Right hindlimb (tissue), 1 donor: ENCODE measurements at places on chromosomes 1 and 21.

GRCh38 chr21:26888931-26889330, 43.7 kb upstream of the ADAMTS1 start:
- no peak for DNase-seq

GRCh38 chr1:225602590-225603206, 50.2 kb downstream of the ENAH start:
- no peak for DNase-seq

DNA sequence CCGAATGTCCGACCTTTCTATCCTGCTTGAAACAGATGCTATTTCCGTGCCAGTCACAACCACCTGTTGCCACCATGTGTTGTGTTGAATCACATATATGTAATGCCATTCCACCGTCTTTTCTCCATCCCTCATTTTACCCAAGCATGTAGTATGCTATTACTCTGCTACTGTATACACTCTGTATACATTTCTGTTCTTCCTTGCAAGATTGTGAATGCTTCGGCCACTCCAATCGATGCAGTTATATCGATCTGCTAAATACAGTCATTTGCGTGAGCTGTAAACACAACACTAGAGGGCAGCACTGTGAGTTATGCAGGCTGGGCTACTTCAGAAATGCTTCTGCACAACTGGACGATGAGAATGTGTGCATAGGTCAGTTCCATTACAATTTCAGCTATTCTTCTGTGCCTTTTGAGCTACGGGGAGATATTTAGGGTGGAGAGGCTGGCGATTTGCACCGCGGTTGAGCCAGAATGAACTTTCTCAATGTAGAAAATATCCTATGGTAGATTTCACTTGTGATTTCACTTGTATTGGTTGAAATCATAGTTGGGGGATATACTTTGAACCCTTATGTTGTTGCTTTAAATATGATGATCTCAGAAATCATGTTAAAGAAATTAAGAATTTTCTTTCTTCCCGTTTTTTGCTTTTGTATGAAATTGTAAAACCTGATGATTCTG, 289.8 kb downstream of the NTNG1 start:
- DNase-seq: no peak

GRCh38 chr21:33189237-33189636, 40.5 kb upstream of the IFNAR2 start:
- no peak for DNase-seq

DNA sequence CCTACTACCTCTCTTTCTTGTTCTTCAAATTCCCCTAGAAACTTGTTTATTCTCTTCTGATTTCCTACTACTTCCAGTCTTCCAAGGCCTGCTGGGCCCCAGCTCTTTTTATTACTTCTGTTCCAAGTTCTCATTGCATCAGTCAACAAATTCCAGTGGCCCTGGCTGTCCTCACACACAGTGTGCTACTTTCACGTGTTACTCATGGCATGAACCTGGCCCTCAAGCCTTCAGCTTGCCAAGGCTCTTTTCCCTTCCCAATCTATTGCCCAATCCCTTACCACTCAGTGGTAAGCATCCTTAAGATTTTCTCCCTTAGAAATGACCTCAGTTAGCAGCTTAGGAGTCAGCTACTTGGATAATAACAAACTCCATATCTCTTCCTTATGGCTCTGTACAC, 613.5 kb downstream of the LMO4 start:
- DNase-seq: no peak

GRCh38 chr1:101290119-101290921, 53.5 kb downstream of the S1PR1 start:
- no peak for DNase-seq

DNA sequence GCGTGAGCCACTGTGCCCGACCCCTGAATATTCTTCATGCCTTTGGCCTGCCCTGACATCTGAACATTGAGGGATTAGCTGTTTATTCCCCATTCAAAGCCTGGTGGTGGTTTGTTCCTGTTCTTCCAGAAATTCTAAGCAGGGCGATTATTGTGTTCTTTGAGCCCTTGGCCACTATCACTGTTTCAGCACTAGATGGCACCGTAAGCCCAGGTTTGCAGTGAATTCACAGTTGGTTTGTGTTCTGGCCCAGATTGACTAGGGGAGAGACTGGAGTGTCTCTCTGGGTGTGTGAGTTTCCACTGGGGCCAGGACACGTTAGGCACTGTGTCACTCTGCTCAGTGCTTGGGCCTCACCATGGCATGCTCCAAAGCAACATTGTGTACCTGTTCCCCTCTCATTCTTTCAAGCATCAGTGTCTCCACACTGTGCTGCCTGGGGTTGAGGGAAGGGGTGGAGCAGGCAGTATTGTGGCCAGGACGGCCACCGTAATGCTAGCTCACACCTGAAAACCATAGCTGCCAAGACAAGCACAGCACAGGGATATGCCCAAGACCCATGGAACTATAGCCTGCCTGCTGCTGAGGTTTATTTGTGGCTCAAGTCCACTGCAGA, 52.7 kb downstream of the PKN2 start:
- DNase-seq: no peak

DNA sequence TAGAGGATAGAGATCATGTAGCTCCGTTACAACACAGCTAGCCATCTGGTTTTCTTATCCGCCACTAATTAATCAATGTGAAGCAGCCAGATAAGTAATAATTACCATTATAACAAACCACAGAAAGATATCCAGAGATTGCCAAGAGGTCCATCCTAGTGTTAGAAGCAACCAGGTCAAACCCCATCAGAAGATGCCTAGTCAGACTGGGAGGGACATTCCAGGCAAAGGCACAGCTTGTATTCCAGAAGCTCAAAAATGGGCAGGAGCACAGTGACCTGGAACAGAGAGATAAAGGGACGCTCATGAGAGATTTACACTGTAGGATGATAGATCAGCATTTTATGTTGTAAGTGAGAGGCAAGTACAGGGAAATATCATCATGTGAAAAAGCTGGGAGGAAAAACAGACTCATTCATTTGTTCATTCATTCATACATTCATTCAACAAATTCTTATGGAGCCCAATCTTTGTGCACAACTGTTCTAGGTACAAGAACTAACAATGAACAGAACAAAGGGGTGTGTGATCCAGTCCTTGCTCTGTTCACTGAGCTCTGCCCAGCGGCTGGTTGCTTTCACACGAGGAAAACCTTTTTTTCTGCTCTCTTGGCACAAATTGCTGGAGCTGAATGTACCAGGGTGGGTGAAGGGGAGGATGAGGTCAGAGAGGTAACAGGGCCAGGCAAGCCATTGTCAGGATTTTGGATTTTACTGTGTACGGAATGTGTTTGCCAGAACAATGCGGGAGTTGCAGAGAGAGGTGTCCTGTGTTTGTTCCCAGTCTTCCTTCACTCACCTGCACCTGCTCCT, 240.8 kb upstream of the FGGY start:
- DNase-seq: no peak

- no peak for DNase-seq
Observed at GRCh38 chr1:182315167-182315556, 76.4 kb downstream of the GLUL start.

GRCh38 chr1:81606656-81607055, 194.1 kb upstream of the ADGRL2 start:
- DNase-seq: no peak

- DNase-seq: no peak
Observed at GRCh38 chr1:84598846-84599741, 24.9 kb upstream of the CTBS start.
